ENCODE measurements at places on chromosomes 7 and 10. TPM values are rescaled to one million over a fixed set of nuclear protein-coding genes. Genes with fewer than 3 reads are reported as not detected.

Gene ZP3
- polyA plus RNA-seq: 3.0 TPM

GRCh38 chr7:152902054-152902453, 142.5 kb downstream of the ACTR3B start:
- no peak for DNase-seq

Gene PAPOLB
- polyA plus RNA-seq: not detected

GRCh38 chr7:151402029-151402835, 7.6 kb downstream of the WDR86 start:
- DNase-seq: no peak

DNA sequence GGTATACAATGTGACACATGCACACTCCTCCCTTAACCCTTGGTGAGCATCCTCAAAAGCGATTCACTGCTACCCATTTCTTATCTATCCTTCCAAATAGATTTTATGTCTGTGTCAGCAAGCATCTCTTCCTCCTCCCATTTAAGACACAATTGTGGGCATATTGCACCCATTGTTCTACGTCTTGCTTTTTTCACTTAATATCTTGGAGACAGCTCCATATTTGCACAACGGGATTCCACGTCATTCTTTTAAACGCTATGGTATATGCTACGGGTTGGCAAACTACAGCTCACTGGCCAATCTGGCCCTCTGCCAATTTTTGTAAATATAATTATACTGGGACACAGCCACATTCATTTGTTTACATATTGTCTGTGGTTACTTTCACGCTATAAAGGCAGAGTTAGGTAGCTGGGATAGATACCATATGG, 88.6 kb downstream of the RNF216 start:
- DNase-seq: peak; percentile 74

GRCh38 chr10:11164803-11165590, 147.3 kb downstream of the CELF2 start:
- peak; percentile 61 for DNase-seq

Data from endothelial cell of umbilical vein (primary cell).